ENCODE measurements at places on chromosomes 6 and 20.

DNA sequence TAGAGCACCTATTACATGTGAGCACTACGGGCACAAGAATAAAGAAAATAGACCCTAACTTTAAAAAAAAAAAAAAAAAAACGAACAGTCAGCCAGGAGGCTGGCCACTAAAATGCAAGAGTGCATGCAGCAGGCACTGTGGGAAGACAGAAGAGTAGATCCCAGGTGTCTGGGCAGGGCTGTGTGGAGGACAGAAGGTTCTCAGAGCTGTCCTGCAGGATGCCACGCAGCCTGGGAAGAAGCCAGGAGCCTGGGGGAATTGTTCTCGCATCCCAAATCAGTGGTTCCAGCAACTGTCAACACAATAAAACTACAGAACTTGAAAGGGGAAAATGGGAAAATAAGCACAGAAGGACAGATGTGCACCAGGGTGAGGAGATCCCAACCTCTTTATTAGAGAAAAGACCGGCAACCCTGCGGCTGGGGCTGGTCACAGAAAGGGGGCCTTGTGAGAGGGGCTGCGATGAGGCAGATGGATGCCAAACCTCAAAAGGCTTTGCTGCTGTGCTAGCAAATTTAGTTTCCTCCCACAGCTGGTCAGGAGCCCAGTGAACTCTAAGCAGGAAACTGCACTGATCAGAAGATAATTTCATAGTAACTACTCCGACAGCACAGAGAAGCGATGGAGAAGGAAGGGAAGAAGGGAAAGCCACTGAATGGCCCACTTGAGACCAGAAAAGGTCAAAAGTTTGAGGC is 30.9 kb downstream of the MAP3K5 start:
- peak; percentile 61 for DNase-seq

DNA sequence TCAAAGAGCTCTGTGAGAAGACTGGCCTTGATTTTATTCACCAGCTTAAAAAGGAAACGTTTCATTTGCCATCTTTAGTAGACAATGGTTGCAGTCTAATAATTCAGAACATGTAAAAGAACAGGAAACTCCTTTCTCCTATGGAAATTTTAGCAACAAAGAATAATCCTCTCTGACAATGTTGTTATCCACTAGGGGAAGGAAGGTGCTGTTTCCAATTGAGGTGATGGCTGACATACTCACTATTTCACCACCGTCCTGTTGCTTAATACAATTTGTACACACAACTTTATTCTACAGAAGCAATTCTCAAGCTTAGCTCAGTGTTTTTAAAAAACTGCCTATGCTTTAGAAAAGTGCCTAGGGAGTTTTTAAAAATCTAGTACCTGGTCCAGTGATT is 192.7 kb downstream of the ARHGAP18 start:
- DNase-seq, result no peak

DNA sequence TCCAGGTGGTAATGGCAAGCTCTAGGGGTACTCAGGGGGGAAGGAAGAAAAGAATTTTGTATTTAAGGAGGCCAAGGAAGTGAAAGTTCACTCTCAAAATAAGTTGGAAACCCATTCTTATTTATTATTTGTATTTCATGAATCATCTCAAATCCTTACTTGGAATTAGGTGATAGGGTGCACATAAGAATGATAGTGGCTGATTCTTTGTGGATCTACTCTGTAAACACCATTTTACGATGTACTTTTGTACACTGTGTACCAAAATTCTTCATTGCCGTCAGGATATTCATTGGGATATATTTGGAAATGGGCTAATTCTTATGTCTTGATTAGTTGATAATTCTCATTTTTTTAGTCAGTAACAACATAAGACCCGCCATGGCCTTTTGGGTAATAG is 179.5 kb upstream of the LAMP5 start:
- no peak for DNase-seq

- no peak for DNase-seq
These were observed 43.6 kb downstream of the RREB1 start for GRCh38 chr6:7151381-7151780.
